Epithelial cell of esophagus (primary cell): ENCODE measurements at places on chromosomes 7 and 10.

- DNase-seq = peak; percentile 87
Observed at GRCh38 chr7:29363636-29364425, 169.3 kb downstream of the CHN2 start.

DNA sequence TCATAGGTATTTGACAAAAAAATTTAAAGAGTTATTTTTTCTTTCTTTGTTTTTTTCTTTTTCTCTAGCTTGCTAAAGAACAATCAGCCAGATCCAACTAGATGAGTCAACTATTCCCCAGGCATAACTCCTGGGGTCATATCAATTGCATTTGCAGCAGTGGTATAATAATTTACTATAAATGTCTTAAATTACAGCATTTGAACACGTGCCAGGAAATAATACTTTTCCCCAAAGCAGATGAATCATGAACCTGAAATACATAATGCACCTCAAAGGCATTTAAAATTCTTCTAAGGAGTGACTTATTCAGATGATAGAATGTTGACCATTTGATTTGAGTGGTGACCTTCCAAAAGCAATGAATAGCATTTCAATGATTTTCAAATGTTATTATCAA is 190.1 kb downstream of the LRRTM3 start:
- DNase-seq = peak; percentile 7

DNA sequence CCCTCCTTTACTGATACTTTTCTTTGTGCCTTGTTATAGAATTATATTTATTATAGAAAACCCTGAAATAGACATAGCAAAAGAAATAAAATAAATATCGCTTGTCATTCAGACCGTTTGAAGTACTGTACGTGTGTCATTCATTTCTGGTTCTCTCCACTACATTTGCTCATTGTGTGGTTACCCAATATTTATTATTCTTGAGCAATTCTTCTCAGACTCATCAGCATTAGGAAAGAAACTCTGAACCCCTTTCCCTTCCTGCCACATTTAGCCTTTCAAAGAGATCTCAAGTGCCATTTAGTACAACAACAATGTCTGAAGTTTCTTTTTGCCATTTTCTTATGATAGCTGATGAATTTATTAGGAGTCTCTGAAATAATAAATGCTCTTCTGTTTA is 154.1 kb downstream of the KIAA1217 start:
- peak; percentile 79 for DNase-seq

DNA sequence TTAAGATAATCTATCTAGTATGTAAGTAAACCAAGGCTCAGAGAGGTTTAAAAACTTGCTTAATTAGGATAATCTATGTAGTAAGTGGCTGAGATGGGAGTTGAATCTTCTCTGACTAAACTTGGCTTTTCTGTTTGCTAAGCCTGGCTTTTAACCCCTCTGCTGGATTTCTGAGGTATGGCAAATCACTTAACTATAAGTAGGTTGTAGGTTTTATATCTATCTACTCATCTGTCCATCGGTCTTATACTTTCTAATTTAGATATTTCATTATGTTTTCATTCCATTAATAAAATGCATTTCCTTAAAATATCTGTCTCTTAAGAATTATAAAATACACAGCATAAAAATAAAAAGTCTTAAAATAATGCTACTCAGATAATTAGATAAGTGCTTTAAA is 59.4 kb downstream of the ST7 start:
- peak; percentile 59 for DNase-seq

GRCh38 chr10:77553311-77553710 is 84.3 kb downstream of the KCNMA1 start:
- DNase-seq = no peak

DNA sequence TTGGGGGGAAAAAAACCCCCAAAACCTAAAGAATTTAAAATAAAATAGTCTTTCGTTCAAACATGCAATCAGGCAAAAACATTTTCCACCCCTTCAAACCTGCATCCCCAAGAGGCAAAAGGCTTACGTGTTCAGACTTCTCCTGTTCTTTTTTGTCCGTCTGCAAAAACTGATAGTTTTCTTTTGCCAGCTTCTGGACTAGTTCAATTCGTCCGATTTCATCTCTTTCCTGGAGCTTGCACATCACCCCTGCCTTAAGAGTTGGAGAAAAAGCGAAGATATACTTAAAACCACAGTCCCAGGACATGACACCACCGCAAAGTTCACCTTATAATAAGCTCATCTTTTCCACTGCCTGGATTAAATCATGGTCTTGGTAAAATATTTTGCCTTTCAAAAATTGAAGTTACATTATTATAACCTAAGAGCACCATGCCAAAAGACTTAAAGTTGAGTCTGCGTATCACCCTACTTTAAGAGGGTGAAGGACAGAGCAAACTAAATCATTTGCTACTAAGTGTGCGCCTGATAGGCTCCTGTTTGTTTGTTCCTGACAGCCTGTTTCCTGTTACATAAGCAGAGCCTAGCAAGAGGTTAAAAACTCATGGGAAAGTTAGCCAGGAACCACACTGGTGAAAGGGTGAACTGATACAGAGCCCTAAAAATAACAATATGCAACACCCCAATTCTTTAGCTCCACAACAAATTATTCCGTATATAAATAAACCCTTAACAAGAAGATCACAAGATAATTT is 137.0 kb downstream of the RAPGEF5 start:
- no peak for DNase-seq

DNA sequence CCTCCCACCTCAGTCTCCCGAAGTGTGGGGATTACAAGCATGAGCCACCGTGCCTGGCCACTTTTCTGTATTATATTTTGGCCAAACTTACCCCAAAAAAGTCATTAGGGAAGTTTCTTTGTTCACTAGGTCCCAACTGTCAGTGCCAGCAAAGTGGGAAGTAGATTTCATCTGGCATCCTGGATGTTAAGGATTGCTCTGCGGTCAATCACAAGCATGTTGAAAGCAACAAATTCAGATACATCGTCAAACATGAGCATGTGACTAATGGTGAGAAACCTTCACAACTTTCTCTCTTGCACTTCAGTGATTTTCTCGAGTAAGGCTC is 14.3 kb upstream of the LRRC17 start:
- no peak for DNase-seq

- peak; percentile 48 for DNase-seq
Observed at GRCh38 chr7:33789871-33790630, 115.3 kb upstream of the BMPER start.

- no peak for DNase-seq
Observed at GRCh38 chr7:50073093-50073492, 20.0 kb downstream of the ZPBP start.

DNA sequence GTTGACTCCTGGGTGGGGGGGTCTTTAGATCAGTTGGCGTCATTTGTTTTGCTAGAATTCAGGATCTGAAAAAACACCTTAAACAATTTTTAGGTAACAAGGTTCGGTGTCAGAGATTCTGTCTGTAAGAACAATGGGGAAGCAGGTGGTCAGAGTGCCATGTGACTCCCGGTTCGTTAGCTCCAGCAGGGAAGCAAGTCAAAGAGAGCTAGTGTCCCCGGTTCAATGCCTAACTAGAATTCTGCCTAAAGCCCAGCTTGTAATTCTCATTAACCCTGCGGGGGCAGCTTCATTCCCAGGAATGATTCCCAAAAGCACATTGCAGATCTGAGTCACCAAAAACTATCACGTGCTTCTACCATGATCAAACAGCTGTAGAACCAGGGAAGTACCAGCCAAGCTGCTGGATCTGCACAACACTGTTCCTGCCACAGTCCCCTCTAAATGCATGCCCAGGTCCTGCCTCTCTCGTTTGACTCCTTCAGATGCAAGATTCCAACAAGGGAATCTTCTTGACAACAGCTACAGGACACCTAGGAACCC is 664.3 kb upstream of the CELF2 start:
- DNase-seq = no peak

GRCh38 chr10:130218181-130218641 is 82.0 kb downstream of the GLRX3 start:
- no peak for DNase-seq

DNA sequence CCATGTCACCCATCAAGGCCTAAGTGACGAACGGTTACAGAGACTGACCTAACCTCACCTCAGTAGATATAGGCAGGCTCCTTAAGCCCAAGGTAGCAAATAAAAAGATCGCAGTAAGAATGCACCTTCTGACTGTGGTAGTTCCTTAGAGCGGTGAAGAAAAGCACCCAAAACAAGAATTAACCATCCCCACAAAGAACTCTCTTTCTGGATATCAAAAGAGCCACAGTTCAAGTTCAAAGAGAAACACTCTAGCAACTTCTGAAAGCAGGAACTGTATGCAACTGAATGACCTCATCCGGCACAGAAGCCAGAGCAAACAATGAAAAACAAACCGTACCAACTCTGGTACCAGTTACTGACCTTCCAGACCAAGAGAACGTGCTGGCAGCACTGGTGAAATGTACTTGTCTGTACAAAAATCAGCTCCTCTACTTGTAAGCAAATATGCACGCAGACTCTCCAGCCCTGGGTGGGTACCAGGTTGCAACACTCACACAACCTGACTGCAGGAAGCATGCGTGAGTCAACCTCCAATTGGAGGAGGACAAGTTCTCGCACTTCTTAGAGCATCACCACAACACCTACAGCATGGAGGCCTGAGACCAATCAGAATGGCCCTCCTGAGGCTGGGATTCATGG is 202.7 kb downstream of the FAM107B start:
- peak; percentile 96 for DNase-seq

DNA sequence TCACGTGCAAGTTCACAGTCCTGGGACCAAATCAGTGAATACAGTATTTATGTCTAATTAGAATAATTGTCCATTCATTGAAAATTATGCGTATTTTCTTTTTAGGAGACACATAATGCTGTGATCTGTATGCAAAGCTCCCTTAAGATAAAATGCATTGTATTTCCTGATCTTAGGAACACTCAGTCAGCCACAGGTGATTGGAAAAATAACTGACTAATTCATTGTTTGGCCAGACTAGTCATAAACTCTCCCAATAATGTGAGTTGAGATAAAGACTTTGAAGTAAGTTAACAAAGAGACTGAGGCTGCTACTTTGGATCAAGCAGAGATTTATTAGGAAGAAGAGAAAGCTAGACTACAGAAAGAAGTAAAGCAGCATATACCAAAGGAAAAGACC is 182.2 kb downstream of the GNAI1 start:
- peak; percentile 17 for DNase-seq

GRCh38 chr10:93437946-93438612 is 44.1 kb downstream of the MYOF start:
- DNase-seq = peak; percentile 37

DNA sequence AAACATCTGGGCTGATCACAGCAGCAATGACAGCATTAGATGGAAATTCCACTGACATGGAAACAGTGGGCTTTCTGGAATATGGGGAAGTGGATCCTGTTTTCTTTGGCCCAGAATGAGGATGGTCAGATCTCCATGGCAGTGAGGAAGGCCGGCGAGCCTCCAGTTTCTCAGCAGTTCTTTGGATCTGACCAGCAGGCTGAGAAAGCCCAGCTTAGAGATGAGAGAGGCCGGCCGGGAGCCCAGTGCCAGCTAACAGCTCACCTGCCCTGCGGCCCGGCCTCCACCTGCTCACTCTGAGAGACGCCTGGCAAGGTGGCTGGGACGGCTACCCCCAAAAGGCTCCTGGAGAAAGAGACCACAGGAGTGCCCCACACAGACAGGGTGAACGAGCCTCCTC is 24.2 kb downstream of the GPER1 start:
- no peak for DNase-seq

- DNase-seq = no peak
Observed at GRCh38 chr7:50393547-50394252, 56.5 kb downstream of the FIGNL1 start.

- no peak for DNase-seq
Observed at GRCh38 chr10:19656420-19657042, 159.7 kb upstream of the PLXDC2 start.

DNA sequence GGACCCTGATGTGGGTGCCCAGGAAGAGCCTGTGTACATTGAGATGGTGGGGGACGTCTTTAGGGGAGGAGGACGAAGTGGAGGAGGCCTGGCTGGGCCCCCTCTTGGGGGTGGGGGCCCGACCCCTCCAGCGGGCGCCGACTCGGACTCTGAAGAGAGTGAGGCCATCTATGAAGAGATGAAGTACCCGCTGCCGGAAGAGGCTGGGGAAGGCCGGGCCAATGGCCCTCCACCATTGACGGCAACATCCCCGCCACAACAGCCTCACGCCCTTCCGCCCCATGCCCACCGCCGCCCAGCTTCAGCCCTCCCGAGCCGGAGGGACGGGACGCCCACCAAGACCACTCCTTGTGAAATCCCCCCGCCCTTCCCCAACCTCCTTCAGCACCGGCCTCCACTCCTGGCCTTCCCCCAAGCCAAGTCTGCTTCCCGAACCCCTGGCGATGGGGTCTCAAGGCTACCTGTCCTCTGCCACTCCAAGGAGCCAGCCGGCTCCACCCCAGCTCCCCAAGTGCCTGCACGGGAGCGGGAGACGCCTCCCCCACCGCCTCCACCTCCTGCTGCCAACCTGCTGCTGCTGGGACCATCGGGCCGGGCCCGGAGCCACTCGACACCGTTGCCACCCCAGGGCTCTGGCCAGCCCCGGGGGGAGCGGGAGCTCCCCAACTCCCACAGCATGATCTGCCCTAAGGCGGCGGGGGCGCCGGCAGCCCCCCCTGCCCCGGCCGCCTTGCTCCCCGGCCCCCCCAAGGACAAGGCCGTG is 4.8 kb downstream of the NYAP1 start:
- DNase-seq = no peak

DNA sequence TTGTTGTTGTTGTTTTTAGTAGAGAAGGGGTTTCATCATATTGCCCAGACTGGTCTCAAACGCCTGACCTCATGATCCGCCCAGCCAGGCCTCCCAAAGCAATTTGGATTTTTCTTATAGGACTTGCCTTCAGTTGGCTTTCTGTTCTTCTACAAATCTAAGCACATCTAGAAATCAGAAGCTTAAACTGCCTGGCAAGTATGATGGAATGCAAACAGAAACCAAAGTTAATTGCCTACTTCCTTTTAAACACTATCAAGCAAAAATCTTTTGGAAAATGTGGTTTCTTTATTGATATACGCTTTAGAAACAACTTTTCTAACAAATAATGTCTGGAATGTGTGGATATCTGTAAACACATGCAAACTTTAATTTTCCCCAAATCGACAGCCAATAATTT is 64.9 kb downstream of the USP6NL start:
- DNase-seq = peak; percentile 13

DNA sequence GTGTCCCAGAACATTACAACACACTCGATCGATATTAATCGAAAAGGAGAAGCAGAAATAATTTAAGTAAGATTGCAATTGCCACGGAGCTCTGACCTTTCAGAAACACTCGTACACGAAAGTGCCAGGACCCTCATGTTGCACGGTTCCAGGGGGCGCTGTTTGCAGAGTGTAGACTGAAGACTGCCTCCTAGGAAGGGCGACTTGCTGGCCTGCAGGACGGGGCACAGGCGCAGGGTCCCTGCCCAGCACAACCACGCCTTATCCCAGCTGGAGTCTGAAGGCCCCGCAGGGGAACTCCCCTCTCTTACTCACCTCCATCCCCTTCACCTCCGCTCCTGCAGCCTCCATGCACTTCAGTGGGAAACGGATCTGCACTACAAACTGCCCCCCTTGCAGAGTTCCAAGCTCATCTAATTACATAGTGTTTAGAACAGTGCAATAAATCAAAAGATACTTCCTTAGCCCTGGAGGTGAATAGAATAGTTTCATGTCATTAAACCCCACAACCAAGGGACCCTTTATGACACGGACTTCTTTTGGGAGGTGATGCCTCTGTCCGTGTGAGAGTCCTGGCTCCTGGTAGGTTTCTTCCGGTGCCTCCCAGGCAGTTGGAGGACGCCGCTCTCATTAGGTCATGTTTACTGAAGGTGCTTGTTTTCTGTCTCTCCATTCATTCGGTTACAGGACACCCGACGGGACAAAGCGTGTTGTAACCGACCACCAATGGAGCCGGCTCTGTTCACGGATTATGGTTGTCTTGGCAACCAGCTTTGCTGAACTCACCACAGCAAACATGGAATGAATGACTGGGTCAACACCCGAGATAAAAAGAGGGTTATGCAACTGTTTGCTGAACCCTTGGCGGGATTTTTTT is 262.2 kb downstream of the BAMBI start:
- peak; percentile 26 for DNase-seq
